ENCODE measurements at places on chromosomes 2 and 18.

DNA sequence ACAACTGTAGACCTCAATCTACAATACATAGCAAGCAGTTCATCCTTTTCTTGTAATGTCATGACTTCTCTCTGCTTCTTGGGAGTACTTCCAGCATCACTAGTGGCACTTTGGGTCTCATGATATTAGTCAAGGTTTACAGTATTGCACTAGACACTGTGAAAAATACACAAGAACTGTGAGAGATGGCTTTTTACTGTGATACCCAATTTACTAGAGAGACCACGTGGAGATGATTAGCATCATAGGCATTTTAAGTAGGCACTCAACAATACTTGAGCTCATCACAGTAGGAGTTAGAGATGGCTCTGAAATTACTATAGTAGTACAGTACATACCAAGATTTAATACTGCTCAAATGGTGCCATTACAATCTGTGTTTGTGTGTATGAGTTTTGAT is 112.8 kb upstream of the EML6 start:
- H3K27ac ChIP-seq, result no peak overlapping the region
- DNase-seq, result no peak
- H3K4me1 ChIP-seq, result peaks cover 18% of the 10 kb centered on the region
- H3K4me3 ChIP-seq, result no peak overlapping the region
- peaks cover 31% of the 10 kb centered on the region for H3K36me3 ChIP-seq

GRCh38 chr2:97708048-97708380 is 5.4 kb upstream of the ZAP70 start:
- H3K4me1 ChIP-seq, result 0 out of 2 replicates have a peak, but pooled peaks cover 5% of the 10 kb centered on the region
- no peak overlapping the region for H3K27ac ChIP-seq
- peaks cover 19% of the 10 kb centered on the region for H3K27me3 ChIP-seq
- H3K36me3 ChIP-seq, result no peaks in the 10 kb centered on the region

GRCh38 chr2:174762464-174762863 is 1.8 kb downstream of the CHRNA1 start:
- no peaks in the 10 kb centered on the region for H3K27me3 ChIP-seq
- DNase-seq, result no peak
- no peak overlapping the region for H3K27ac ChIP-seq
- peaks cover 10% of the 10 kb centered on the region for H3K4me1 ChIP-seq
- no peaks in the 10 kb centered on the region for H3K36me3 ChIP-seq
- no peak overlapping the region for H3K4me3 ChIP-seq

- H3K36me3 ChIP-seq, result no peaks in the 10 kb centered on the region
- no peak overlapping the region for H3K4me3 ChIP-seq
- no peak for DNase-seq
These were observed 332.0 kb downstream of the SLC4A3 start for GRCh38 chr2:219959471-219959870.

DNA sequence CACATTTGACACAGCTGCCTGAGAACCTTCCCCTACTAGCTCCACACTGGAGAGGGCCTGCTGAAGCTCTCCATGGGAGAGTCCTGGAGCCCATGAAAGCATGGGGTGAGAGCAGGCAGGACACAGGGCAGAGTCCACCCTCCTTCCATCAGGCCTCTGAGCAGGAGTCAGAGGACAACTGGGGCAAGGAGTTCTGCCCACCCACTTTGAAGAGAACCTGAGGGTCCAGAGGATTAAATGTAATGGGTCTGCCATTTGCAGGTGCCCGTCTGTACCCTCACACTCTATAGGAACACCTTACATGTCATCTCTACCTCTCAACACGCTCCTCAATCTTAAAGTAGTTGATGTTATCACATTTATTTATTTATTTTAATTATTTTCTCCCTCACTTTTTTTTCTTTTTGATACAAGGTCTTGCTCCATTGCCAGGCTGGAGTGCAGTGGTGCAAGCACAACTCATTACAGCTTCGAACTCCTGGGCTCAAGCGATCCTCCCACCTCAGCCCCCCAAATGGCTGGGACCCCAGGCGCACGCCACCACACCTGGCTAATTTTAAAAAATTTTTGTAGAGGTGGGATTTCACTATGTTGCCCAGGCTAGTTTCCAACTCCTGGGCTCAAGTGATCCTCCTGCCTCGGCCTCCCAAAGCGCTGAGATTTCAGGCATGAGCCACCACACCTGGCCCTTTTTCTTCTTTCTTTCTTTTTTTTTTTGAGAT is 10.2 kb downstream of the ADRA2B start:
- H3K4me3 ChIP-seq, result no peak overlapping the region
- no peak overlapping the region for H3K27ac ChIP-seq
- H3K4me1 ChIP-seq, result no peaks in the 10 kb centered on the region
- H3K27me3 ChIP-seq, result peaks cover 27% of the 10 kb centered on the region
- DNase-seq, result no peak
- no peaks in the 10 kb centered on the region for H3K36me3 ChIP-seq
